SK-MEL-5 (cell line): ENCODE measurements at places on chromosomes 2 and 18. TPM values are rescaled to one million over a fixed set of nuclear protein-coding genes. Genes with fewer than 3 reads are reported as not detected.

GRCh38 chr2:237156031-237156856, 70.6 kb downstream of the COPS8 start:
- DNase-seq, result no peak

DNA sequence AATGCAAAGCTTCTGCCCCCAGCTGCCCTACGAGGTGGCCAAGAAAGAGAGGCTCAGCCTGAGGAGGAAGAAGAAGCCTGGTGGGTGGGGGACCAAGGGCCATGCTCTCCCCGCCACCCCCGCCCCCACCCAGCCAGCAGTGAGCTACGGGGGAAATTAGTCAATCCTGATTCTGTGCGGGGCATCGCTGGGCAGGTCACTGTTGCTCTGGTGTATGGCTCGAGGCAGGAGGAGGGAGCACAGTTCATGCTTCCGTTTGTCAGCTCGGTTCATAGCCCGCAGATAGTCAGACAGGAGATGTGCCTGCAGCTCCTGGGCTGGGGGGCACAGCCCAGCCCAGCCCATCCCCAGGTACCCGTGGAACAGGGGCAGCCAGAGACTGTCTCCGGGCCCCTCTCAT, 17.1 kb downstream of the RAMP1 start:
- DNase-seq, result no peak

DNA sequence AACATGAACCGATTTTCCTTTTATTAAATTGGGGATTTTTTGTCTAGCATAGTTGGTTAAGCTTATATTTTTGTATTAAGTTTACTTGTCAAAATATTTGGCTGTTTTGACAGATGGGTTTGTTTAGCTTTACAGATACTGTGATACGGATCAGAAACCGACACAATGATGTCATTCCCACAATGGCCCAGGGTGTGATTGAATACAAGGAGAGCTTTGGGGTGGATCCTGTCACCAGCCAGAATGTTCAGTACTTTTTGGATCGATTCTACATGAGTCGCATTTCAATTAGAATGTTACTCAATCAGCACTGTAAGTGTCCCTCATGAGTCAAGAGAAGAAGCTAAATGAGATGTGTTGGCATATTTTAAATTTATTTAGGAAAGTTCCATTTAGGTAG, 8.5 kb downstream of the PDK1 start:
- DNase-seq, result no peak

DNA sequence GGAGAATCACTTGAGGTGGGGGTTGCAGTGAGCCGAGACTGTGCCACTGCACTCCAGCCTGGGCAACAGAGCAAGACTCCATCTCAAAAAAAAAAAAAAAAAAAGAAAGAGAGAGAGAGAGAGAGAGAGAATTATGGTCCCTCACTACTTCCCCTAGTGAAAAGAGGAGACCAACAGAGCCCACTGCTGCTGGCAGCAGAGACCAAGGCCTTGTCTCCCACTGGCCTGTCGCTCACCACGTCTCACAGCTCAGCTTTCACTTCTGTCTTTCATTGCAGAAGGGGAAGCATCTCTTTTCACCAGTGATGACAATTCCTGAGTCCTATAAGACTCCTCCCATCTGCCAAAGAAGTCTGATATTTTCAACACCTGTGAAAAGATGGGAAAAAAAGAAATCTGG, 81.3 kb downstream of the CLHC1 start:
- DNase-seq, result no peak

GRCh38 chr2:100524331-100524730, 38.5 kb upstream of the PDCL3 start:
- DNase-seq, result peak; percentile 88

GRCh38 chr2:129233751-129234406, 745.6 kb upstream of the RAB6C start:
- no peak for DNase-seq

GRCh38 chr18:27185897-27186296, 789 bp upstream of the CHST9 start:
- no peak for DNase-seq

DNA sequence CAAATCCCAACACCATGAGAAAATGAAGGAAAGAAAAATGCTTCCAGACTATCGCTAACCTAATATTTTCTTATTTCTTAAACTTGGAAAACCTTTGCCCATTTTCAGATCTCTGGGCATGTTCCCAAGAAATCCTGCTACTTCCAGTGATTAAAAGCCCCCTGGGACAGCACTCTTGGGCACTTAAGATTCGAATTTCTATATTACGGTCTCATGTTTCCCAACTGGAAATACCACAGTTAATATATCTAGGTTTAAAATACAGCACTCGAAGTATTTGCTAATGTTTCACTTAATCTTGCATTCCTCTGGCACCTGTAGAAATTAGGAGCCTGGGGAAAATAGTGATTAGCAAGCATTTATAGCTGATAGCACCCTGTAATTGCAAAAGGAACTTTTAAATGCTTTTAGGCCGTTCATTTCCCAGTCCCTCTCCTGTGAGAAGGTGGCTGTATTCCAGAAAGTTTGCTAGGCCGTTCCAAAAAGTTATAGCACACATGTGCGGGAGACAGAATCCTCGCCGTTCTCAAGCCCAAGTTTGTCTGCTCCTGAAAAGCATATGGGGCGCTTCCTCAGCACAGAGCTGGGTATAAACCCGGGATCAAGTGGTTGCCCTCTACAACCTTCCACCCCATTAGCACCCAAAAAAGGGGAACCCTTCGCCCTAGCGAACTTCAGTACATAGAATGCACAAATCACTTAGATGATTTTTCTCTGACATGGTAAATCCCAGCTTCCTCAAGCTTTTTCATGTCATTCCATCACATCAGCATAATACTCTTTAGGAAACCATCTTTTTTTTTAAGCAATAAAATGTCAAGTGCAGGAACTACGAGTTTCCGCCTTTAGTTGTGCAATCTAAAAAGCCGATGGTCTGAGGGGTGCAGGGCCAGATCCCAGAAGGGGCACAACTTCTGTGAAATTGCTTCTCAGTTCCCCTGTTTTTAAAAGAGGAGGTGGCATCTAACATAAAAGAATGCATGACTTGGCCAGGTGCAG, 60.6 kb downstream of the DIPK1C start:
- DNase-seq, result no peak

- DNase-seq, result no peak
These were observed 28.6 kb upstream of the NFU1 start for GRCh38 chr2:69465513-69466456.

DNA sequence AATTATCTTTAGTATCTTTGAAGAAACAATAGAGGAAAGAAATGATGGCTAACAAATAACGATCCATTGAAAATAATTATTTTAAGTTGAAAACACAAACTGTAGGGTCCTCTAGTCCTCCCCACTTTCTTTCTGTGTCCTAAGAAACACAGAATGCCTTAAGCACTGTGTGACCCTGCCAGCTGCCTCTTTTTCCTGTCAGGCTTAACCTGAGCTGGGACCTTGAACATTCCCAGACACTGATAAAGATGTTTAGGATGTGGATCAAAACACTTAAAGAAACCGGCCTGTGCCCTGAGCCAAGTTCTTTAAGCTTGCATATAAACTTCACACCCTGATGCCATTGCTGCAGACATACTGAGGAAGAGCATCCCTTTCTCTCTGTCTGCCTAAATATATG, 755.4 kb upstream of the VRK2 start:
- no peak for DNase-seq

DNA sequence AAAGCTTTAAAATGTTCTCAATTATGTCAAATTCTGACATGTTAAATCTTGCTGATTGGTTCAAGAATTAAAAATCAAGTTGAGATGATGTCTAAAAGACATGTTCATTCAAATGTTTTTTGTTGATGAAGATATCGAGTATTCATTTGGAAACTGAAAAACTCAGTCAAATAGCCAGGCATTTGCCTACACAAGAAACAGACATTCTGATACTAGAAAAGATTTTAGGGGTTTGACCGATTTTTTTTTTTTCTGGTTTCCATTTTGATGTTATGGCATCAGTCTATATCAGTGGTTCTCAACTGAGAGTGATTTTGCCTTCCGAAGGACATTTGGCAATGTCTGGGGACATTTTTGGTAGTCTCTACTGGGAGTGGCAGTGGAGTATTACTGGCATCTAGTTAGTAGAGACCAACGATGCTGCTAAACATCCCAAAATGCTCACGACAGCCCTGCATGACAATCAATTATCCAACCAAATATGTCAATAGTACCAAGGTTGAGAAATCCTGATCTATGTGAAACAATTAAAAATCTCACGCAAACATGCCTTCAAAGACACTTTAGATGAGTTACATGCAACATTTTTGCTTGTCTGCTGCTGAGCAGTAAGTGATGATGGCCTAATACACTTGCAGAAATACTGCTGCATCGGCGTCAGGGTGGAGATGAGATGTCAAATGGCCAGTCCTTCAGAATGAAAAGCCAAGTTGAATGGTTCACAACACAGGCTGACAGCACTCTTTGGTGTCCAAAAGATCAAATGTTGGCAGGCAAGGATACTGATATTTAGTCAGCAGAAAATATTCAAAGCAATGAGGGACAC, 12.5 kb downstream of the RASGRP3 start:
- DNase-seq, result no peak

DNA sequence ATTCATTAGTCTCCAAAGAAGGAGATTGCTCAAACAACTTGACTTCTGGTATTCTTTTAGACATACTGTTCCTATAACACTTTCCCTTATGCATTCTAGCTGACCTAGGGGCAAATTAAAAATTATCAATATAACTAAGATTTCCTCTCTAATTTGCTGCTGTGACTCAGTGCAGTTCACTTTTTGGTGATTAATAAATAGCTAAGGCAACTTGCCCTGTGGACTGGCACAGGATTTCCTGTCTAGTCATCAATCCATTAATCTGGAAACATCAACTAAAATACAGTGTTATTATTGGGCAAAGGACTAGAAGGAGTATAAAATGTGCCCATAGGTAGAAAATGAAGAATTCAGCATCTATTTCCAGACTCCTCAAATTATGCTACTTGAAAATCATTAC, 83.5 kb upstream of the SERPINE2 start:
- no peak for DNase-seq

DNA sequence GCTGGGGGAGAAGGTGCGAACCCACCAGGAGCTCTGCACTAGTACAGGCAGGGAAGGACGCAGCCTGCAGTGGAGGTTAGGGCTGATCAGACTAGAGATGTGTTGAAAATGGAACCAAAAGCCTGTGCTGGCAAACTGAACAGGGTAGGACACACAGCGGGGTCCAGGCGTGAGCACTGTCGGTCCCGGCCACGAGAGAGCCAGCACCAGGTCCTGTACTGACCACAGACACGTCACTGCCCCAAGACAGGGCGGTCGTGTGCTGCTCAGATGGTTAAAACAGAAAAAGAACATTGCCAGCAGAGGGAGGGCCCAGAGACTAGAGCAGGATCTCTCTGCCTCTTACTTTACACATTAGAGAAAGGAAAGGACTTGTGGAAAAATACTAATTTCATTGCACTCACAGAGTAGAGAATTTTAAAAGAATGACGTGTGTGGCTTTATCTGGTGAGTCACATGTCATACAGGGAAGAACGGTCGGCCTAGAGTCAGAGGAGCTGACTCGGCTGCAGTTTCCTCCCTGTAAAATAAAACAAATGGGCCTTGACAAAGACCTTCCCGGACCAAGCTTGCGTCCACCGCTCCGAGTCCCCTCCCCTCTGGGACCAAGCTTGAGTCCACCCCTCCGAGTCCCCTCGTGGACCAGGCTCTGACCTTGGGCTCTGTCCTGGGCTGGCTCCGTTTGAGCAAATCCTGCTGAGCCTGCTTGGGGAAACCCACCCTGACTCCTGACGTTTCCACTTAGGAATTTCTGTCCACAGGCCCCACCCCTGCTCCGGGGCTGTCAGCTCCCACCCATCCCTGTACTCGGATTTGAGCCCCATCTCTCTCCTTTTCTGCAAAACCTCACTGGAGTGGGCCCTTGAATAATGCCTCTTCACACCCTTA, 16.7 kb upstream of the ADI1 start:
- DNase-seq, result peak; percentile 91

DNA sequence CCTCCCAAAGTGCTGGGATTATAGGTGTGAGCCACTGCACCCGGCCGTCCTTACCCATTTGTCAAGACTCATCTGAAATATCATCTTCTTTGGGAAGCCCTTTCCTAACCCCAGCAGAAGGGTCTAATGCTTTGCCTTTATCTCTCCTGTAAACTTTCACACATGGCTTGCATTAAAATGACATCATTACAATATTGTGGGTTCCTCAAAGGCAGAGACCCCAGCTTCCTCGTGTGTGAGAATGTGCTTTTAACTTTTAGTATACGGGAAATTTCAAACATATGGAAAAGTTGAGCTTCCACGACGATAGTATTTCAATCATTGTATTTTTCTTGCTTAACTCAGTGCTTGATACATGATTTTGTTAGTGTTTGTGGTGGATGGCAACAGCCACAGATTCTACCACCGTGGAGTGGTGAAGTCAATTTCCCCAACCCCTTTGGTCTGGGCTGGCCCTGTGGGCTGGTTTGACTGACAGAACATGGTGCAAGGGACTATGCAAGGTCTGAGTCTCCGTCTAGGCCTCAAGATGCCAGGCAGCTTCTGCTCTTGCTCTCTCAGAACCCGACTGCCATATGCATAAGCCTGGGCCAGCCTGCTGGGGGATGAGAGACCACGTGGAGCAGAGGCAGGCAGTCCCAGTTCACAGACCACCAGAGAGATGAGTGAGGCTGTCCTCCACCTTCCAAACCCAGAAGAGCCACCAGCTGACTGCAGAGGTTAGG, 39.9 kb downstream of the NGEF start:
- DNase-seq, result no peak

DNA sequence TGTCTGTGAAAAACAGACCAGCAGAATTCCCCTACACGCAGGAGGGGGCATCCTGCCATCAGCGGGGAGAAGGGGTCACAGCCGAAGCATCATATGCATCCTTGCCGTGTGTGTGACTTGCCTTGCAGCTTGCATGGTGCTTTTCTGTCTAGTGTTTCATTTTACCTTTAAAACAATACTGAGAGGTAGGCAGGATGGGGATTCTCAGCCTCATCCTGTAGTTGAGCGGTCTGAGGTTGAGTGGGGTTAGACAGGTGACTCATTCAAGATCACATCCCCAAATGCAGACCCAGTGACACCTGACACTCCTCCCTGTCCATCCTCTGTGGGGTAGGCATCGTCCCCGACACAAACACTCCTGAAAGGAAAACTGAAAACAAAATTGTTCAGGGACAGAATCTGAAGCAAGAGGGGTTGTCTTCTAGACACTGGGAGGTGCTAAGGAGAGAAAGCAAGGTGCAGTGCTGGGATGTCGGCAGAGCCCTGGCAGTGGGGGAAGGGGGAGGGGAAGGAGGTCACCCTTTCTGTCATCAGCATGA, 7.9 kb downstream of the ARL4C start:
- DNase-seq, result no peak

GRCh38 chr2:114156366-114157056, 266.6 kb downstream of the ACTR3 start:
- DNase-seq, result no peak

Gene HOXD13
- total RNA-seq, result 10.3 and 11.8 TPM in 2 replicates

Gene SPEG
- 1.9 and 2.3 TPM in 2 replicates for total RNA-seq

Gene SEPTIN2
- total RNA-seq, result 261 and 268 TPM in 2 replicates

Gene EFHD1
- 0.29 and 0.71 TPM in 2 replicates for total RNA-seq

Gene RBFA
- total RNA-seq, result 33.2 and 33.7 TPM in 2 replicates

Gene DSC3
- total RNA-seq, result 0.03 and 0.05 TPM in 2 replicates

Gene SPDYA
- total RNA-seq, result 0.88 and 1.2 TPM in 2 replicates

Gene CNRIP1
- total RNA-seq, result 28.4 and 34.9 TPM in 2 replicates

Gene MAL
- total RNA-seq, result not detected in 2 replicates
